ENCODE measurements at places on chromosomes 1 and 21. TPM values are rescaled to one million over a fixed set of nuclear protein-coding genes. Genes with fewer than 3 reads are reported as not detected.

DNA sequence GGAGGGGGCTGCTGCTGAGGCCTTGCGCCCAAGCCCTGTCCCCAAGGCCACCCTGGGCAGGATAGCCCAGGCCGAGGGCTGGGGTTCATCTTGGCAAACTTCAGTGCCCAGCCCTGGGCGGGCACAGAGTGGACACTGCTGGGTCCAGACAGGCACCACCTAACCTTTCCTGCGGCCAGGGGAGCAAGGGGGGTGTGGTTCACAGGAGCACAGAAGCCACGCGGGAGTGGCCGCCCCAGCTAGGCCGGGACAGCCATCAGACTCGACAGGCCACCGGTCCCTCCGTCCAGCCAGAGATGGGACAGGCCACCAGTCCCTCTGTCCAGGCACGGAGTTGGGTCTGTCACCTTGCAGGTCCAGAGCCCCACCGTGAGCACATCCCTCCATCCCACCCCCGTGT is 28.9 kb downstream of the ARHGEF16 start:
- no peaks in the 10 kb centered on the region for H3K36me3 ChIP-seq
- H3K4me3 ChIP-seq, result no peak overlapping the region
- H3K27me3 ChIP-seq, result no peaks in the 10 kb centered on the region
- no peak overlapping the region for H3K27ac ChIP-seq
- DNase-seq, result no peak

- H3K27me3 ChIP-seq, result no peaks in the 10 kb centered on the region
- no peak overlapping the region for H3K4me3 ChIP-seq
- H3K4me1 ChIP-seq, result no peaks in the 10 kb centered on the region
- H3K27ac ChIP-seq, result no peak overlapping the region
These were observed 286.0 kb downstream of the ADGRL2 start for GRCh38 chr1:82086739-82087138.

GRCh38 chr1:182392050-182393028 is 749 bp upstream of the GLUL start:
- no peak overlapping the region for H3K27ac ChIP-seq
- peaks cover 50% of the 10 kb centered on the region for H3K27me3 ChIP-seq
- peak overlapping the region; percentile 92 for H3K4me3 ChIP-seq

- no peak for DNase-seq
- H3K27ac ChIP-seq, result no peak overlapping the region
- H3K4me1 ChIP-seq, result no peaks in the 10 kb centered on the region
- H3K36me3 ChIP-seq, result no peaks in the 10 kb centered on the region
- H3K4me3 ChIP-seq, result no peak overlapping the region
- H3K27me3 ChIP-seq, result peaks cover 11% of the 10 kb centered on the region
These were observed 82.1 kb upstream of the ARHGAP29 start for GRCh38 chr1:94319319-94320102.

- H3K27ac ChIP-seq, result no peak overlapping the region
- H3K4me1 ChIP-seq, result peaks cover 16% of the 10 kb centered on the region
- no peak for DNase-seq
These were observed 11.6 kb downstream of the IL6R start for GRCh38 chr1:154416471-154417337.

Gene RAB25
- total RNA-seq, result 0.86 TPM

Gene FRRS1
- 4.7 TPM for total RNA-seq

- no peak overlapping the region for H3K27ac ChIP-seq
- H3K4me3 ChIP-seq, result no peak overlapping the region
- DNase-seq, result no peak
- no peaks in the 10 kb centered on the region for H3K36me3 ChIP-seq
These were observed 73.9 kb upstream of the SPAG17 start for GRCh38 chr1:118258975-118259374.

Gene LCE2B
- total RNA-seq, result not detected

DNA sequence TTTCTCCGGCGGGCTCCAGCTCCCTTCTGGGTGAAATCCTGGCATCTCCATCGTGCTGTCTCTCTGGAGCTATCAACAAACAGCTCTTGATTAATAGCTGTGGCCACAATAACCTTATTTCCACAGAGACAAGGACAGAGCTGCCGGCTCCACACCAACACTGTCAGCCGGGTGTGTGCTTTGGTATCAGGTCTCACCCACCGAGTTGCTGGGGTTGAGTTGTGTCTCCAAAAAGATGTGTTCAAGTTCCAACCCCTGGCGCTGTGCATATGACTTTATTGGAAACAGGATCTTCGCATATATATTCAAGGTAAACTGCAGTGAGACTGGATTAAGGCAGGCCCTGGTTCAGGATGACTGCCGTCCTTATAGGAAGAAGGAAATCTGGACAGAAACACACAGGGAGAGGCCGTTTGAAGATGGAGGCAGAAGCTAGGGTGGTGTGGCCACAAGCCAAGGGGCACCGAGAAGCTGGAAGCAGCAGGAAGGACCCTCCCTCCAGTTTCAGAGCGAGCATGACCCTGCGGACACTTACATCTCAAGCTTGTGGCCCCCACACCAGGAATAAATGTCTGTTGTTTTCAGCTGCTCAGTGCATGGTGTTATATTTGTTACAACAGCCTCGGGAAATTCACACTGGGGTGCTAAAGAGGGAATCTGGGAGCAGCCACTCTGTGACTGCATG is 88.4 kb upstream of the TMPRSS2 start:
- H3K27ac ChIP-seq, result no peak overlapping the region
- no peak for DNase-seq
- H3K27me3 ChIP-seq, result peaks cover 4% of the 10 kb centered on the region

DNA sequence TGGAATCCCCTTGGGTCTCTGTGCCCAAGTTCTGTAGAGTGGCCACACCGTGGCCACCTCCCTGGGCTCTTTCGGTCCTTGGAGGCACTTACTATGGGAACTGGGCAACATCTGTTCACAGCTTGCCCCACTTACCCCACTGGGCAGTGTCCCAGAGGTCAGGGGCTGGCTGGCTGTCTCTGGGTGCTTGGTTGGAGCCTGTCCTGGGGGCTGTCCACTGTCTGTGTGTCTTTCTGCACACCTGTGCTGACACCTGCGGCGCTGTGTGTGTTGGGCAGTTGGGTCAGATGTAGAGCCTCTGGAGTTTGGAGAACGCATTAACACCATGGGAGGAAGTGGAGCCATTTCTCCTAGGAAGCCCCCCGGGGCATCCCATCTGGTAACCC is 1.3 kb upstream of the TMEM54 start:
- H3K4me1 ChIP-seq, result peaks cover 4% of the 10 kb centered on the region
- no peak overlapping the region for H3K4me3 ChIP-seq
- H3K27ac ChIP-seq, result no peak overlapping the region
- no peaks in the 10 kb centered on the region for H3K36me3 ChIP-seq

GRCh38 chr1:41856944-41857285 is 61.8 kb downstream of the HIVEP3 start:
- no peak for DNase-seq
- H3K36me3 ChIP-seq, result peaks cover 17% of the 10 kb centered on the region
- H3K27ac ChIP-seq, result no peak overlapping the region
- no peak overlapping the region for H3K4me3 ChIP-seq

DNA sequence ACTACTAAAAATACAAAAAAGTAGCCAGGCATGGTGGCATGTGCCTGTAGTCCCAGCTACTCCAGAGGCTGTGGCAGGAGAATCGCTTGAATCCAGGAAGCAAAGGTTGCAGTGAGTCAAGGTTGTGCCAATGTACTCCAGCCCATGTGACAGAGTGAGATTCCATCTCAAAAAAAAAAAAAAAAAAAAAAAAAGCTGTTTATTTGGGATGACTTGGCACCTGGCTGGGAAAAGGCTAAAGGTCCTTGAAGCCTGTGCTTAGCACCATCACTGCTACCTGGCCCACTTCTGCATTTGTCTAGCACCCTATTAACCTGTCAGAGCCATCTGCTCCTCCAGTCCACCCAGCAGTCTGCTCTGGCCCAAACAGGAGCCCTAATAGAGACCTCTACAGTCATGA is 25.0 kb downstream of the PRDX6 start:
- DNase-seq, result no peak
- H3K36me3 ChIP-seq, result no peaks in the 10 kb centered on the region
- peaks cover 4% of the 10 kb centered on the region for H3K27me3 ChIP-seq
- no peak overlapping the region for H3K4me3 ChIP-seq

GRCh38 chr1:201096041-201096461 is 16.2 kb downstream of the CACNA1S start:
- DNase-seq, result no peak
- H3K27me3 ChIP-seq, result peaks cover 6% of the 10 kb centered on the region
- no peaks in the 10 kb centered on the region for H3K36me3 ChIP-seq
- no peaks in the 10 kb centered on the region for H3K4me1 ChIP-seq
- H3K4me3 ChIP-seq, result no peak overlapping the region

Gene LRRC41
- total RNA-seq, result 36.8 TPM

DNA sequence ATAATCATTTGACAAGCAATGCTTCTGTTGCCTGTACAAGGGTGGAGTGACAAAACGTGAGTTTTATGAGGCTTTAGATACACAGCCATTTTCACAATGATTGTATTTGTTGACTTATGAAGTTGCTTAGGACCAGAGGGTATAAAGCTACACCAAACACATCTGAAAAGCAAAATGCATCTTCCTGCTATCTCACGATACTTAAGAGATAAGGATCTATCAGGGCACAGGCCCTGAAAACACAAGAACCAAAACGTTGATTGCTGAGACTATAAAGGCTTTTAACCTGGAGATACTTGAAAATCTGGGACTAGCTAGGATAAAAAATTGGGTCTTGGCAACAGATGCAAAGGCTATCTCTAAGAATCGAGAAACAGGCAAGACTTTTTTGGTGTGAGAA is 115.7 kb downstream of the SLC5A9 start:
- H3K27ac ChIP-seq, result no peak overlapping the region
- H3K4me3 ChIP-seq, result no peak overlapping the region
- H3K36me3 ChIP-seq, result no peaks in the 10 kb centered on the region
- no peak for DNase-seq
- no peaks in the 10 kb centered on the region for H3K27me3 ChIP-seq
- H3K4me1 ChIP-seq, result no peaks in the 10 kb centered on the region

- H3K4me1 ChIP-seq, result no peaks in the 10 kb centered on the region
- no peaks in the 10 kb centered on the region for H3K36me3 ChIP-seq
- no peak overlapping the region for H3K27ac ChIP-seq
- H3K4me3 ChIP-seq, result no peak overlapping the region
These were observed 1786.6 kb downstream of the PLA2G4A start for GRCh38 chr1:188615321-188615720.

- H3K36me3 ChIP-seq, result peaks cover 3% of the 10 kb centered on the region
- H3K27me3 ChIP-seq, result peaks cover 5% of the 10 kb centered on the region
- no peak overlapping the region for H3K4me3 ChIP-seq
These were observed 164.7 kb downstream of the RUNX1 start for GRCh38 chr21:34884346-34884929.

DNA sequence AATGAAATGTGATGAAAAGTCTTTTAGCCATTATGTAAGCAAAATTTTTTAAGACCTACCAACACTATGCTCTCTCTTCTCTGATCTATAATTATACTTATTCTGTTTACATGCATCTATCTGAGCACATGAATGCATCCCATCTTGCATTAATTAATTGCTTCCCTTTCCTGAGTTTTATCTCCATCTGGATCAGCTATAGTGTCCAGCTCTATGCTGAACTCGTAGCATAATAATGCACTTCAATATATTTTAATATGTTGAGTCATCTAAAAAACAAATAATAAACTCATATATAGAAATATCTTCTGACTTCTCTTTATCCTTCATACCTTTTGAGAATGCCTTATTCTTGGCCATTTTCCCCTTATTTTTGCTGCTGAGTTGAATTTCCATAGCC is 1097.8 kb downstream of the TTLL7 start:
- no peaks in the 10 kb centered on the region for H3K4me1 ChIP-seq
- H3K36me3 ChIP-seq, result no peaks in the 10 kb centered on the region
- H3K27me3 ChIP-seq, result no peaks in the 10 kb centered on the region
- no peak overlapping the region for H3K27ac ChIP-seq
- no peak for DNase-seq

DNA sequence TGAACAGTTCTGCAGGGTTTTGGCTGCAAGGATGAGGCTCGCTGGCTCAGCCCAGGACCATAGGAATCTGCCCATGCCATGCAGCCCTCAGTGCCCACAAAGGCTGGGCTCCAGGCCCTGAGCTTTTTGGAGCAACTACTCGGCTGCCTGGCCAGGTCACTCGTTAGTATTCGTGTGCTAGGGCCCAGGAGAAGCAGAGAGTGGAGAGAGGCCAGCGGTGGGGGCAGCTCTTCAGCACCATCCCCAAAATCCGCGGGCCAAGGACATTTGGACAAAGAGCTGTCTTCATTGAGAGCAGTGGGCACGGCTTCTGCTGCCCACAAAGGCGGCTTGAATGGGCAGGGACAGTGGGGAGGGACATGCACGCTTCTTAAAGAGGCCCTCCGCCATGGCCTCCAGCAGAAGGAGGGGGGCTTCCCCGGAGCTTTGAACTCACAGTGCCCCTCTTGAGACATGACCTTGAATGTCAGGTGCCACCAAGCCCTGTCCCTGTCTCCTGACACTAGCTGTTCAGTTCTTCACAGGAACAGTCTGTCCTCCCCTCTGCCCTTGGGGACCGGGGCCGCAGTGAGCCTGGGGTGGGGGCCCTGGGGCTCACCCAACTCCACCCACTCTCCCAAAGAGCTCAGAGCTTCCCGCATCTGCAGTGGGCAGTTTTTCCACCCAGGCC is 106.1 kb upstream of the ARHGEF16 start:
- H3K36me3 ChIP-seq, result no peaks in the 10 kb centered on the region
- no peak overlapping the region for H3K27ac ChIP-seq
- no peak overlapping the region for H3K4me3 ChIP-seq
- DNase-seq, result no peak
- H3K27me3 ChIP-seq, result no peaks in the 10 kb centered on the region

Gene GPATCH3
- total RNA-seq, result 19.6 TPM

GRCh38 chr21:37435120-37435519 is 68.5 kb downstream of the DYRK1A start:
- peaks cover 19% of the 10 kb centered on the region for H3K36me3 ChIP-seq
- no peak for DNase-seq
- H3K4me3 ChIP-seq, result no peak overlapping the region
- H3K4me1 ChIP-seq, result peaks cover 24% of the 10 kb centered on the region

DNA sequence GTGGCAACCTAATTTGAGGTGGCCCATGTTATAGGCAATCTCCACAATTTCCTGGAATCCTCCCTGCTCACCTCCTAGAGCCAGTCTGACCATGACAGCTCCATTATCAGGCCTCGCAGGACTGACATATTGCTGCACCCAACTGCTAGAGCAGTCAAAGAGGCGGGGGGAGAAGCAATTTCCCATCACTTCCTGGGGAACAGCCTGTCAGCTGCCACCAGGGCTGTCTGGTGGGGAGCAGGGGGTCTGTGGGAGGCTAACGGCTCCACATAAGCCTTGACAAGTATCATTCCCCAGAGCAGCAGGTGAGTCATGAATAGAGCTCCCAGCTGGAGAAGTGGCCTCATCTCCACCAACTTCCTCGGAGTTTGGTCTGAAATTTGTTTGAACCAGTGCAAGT is 322.9 kb downstream of the MATN1 start:
- no peak overlapping the region for H3K4me3 ChIP-seq
- H3K4me1 ChIP-seq, result no peaks in the 10 kb centered on the region
- H3K36me3 ChIP-seq, result no peaks in the 10 kb centered on the region
- no peak overlapping the region for H3K27ac ChIP-seq
- H3K27me3 ChIP-seq, result peaks cover 3% of the 10 kb centered on the region
- DNase-seq, result no peak

Gene COQ8A
- total RNA-seq, result 28.6 TPM

Gene FDPS
- total RNA-seq, result 238 TPM

Measured in activated naive CD8-positive, alpha-beta T cell treated with anti-CD3 and anti-CD28 coated beads, Interleukin-2, amount 10 ng/mL, durations not matched to agents 7 days and 5 days (primary cell).